Iris pigment epithelial cell (primary cell): ENCODE measurements at places on chromosomes 5 and 9.
A peak's percentile ranks its signal among the peaks of the same experiment; 100 is the strongest.

DNA sequence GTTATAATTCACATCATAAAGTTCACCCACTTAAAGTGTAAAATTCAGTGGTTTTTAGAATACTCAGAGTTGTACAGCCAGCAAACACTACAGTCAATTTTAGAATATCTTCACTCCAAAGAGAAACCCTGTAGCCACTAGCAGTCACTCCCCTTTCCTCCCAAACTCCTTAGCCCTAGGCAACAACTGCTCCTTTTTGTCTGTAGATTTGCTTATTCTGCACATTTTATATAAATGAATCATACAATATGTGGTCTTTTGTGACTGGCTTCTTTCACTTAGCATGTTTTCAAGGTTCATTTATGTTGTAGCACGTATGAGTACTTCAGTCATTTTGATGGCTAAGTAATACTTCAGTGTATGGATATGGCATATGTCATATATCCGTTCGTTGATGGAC, 38.7 kb downstream of the TGFBR1 start:
- peak; percentile 10 for DNase-seq

- DNase-seq, result no peak
Observed at GRCh38 chr5:145465474-145466263, 369.5 kb downstream of the PRELID2 start.

DNA sequence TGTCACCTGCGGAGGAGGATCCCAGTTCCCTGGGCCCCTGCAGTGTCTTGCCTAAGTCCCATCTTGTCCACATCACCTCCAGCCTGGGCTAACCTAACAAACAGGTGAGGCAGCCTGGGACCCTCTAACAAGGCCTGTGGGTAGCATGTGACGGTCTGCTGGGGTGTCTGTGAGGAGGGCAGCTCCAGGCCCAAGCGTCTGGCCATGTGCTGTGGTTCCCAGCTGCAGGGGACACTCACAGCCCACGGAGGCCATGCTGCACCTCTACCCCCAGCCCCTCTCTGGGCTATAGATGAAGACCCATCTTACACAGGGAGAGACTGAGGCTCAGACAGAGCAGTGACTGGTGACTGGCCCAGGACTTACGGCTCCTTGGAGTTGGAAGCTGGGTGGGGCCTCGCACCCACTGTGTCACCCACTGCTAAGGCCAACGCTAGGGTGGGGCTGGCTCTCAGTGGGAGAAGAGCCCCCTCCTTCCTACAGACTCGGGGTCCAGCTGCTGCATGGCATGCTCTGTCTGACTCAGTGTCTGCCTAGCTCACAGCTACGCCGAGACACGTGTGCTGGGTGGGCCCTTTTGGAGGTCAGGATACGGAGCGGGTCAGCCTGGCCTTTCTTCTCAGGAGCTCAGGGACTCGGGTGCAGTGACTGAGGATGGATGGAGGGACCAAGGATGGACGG, 40.8 kb upstream of the RNF130 start:
- DNase-seq, result no peak

DNA sequence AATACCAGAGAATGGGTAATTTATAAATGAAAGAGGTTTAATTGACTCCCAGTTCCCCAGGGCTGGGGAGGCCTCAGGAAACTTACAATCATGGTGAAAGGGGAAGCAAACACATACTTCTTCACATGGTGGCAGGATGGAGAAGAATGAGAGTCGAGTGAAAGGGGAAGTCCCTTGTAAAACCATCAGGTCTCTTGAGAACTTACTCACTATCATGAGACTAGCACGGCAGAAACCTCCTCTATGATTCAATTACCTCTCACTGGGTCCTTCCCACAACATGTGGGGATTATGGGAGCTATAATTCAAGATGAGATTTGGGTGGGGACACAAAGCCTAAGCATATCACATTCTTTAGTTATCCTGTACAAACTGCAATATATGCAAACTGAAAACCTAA, 609.4 kb downstream of the MTRR start:
- no peak for DNase-seq

DNA sequence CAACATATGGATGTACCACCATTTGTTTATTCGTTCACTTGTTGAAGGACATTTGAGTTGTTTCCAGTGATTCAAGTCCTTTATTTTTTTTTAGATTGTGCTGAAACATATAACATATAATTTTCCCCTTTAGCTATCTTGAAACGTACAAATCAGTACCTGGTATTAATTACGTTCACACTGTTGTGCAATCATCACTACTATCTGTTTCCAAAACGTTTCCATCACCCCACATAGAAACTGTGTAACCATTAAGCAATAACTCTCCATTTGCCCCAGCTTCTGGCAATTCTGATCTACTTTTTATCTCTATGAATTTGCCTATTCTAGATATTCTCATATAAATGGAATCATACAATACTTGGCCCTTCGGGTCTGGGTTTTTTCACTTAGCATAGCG, 116.0 kb downstream of the FGF1 start:
- peak; percentile 30 for DNase-seq
